ENCODE measurements at places on chromosomes 5 and 9.

DNA sequence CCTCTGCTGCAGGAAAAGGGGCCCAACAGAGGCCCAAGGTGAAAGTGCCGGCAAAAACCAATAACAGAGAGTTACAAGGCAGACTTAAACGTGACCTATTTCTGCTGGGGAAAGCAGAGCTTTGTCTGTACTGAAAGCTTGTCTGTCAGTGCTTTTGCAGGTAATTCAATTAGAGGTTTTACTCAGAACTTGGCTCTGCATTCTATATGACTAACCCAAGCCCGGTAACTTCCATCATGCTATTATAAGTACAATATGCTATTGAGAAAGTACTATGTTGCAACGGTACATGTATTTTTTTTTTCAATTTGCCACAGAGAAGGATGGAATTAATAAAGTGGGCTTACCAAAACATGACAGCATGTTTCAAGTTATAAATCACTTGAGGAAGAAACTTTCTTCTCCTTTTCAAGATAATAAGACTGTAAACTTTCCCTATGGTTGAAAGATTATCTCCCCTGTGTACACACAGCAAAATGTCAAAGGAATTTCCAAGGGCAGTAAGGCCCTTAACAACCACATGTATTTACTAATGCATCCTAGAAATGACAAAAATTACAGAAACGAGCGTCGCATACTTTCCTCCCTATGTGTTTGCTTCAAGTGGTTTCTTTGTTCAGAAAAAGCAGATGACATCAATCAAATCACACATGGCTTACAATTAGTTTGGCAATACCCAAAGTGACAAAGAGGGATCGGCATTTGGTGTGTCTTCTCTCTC lies 282.4 kb downstream of the EFNA5 start:
- no peak for DNase-seq

DNA sequence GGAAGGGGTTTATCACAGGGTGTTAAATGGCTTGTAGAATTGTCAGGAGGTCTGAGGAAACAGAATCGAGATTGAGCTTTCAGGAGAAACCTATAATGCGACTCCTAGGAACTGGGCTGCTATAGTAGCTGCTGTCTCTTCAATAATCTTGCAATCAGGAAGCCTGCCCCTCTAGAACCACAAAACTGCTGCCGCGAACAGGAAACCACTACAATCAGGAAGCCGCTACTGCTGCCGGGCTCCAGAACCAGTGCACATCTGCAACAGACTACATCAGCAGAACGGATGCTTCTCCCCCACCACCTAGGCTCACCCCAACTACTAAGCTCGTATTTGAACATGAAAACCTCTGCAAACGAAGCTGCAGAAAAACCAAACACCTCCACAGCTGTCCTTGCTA lies 31.6 kb downstream of the TNFSF8 start:
- peak; percentile 53 for DNase-seq

DNA sequence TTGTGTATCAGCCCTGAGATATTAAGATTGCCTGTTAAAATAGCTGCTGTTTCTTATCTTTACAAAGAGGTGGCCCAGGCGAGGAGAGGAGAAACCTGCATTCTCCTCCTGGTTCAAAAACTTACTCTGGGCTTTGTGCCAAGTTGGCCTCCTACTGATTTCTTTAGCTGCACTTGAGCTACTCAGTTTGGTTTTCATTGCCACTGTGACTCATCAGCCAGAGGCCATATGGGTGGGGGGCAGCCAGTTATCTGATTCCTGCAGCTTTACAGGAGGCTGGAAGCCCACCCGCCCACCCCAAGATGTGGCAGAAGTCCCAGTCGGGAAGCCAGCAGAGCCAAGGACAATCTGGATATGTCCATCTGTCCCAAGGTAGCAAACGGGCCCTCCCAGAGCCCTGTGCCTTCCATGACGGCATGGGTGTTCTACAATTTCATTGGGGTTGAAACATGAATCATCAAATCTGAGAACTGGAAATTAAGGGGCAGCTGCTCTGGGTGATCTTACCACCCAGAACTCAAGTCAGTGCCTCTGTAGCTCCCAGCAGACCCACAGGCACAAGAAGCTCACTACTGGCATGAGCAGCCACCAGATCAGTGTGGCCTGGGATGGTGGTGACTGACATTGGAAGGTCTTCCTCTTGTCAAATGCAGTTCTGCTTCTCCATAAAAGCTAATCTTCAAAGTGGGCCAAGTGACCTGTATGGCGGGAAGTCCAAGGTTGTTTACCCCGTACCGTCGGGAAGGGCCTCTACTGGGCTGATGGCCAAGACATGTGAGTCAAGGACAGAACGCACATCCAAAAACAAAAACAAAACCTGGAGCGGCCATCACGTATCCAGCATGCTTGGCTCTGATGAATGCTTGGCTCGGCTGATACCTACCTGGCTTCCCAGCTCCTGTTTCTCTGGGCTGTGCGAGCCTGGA lies 15.6 kb downstream of the FCN2 start:
- DNase-seq = no peak

DNA sequence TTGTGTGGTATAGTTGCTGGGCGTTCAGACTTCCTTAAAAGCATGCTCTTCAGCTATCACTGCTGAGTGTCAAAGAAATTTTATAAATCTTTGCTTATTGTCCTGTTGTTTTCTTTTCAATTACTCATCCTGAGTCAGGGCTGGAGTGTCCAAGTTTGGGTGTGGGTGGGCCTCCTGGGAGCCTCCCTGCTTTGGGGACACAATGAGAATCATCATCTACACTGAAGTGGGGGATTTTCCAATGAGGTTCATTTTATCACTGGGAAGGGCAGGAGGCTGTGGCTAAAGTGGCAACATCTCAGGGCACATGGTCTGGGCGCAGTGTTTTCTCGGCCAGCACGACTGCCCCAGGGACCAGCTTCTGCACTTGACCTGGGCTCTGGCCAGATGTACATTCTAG lies 19.5 kb downstream of the GFPT2 start:
- no peak for DNase-seq

DNA sequence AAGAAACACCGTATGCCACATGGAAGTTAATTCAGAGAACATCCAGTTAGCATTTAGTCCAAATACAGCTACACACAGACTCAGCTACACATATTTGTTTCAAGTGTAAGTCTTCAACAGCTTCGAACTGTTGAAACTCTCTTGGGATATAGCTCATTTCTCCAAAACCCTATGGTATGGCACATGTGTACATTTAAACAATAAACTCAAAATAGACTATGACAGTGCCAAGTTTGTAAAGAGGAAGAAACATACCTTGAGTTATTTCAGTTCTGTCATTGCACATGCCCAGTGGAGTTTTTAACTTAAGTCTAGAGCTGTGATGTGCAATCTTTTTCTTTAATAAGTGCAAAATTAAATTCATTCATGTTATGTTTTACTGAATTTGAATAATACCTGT lies 155.1 kb upstream of the RAI14 start:
- no peak for DNase-seq

DNA sequence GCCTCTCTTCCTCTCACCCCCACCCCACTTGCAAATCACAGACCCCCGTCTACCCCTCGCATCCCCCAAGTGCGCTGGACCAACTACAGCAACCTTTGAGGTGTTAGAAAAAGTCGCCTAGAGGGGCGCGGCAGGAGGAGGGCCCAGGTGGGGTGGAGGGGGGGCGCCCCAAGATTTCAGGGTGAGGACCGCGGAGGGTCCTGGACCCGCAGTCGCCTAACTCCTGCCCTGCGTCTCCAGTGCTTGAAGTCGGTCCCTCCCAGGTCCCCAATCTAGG lies 379 bp upstream of the EGFLAM start:
- no peak for DNase-seq

GRCh38 chr5:175749591-175749990 lies 91.7 kb downstream of the HRH2 start:
- no peak for DNase-seq

GRCh38 chr5:127943061-127943371 lies 140.6 kb upstream of the SLC12A2 start:
- no peak for DNase-seq

DNA sequence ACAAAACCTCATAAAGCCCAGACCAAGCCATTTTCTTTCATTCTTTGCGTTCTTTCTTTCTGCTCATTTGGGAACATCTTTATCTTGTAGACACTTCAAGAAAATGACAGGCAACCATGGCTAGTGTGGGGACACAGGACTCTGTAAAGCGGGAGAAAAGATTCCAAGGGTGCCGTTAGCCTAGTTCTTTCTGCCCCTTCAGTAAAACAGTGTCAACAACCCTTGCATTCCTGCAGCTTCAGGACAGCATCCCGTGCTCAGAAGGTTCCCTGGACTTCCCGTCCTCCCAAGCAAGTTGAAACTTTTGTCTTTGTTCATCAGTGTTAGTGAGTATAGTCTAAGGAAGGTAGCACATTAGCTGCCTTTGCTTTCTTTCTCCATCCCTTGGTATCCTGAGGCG lies 41.9 kb downstream of the TAS2R1 start:
- no peak for DNase-seq

DNA sequence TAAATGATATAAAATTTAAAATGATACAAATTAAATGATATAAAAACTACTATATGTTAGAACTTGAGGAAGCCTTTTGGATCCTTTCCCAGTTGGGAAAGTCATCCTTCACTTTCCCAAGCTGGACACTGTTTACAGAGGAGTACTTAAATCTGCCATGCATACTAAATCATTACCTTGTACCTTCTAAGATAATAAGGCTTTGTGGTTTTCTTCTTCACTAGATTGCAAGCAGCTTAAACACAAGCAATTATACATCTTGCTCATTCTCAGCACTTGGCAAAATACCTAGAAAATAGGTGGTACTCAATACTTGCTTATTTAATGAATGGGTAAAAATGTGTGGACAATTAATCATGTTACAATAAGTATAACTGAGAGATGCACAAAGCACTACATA lies 666.8 kb downstream of the PTPRD start:
- no peak for DNase-seq

DNA sequence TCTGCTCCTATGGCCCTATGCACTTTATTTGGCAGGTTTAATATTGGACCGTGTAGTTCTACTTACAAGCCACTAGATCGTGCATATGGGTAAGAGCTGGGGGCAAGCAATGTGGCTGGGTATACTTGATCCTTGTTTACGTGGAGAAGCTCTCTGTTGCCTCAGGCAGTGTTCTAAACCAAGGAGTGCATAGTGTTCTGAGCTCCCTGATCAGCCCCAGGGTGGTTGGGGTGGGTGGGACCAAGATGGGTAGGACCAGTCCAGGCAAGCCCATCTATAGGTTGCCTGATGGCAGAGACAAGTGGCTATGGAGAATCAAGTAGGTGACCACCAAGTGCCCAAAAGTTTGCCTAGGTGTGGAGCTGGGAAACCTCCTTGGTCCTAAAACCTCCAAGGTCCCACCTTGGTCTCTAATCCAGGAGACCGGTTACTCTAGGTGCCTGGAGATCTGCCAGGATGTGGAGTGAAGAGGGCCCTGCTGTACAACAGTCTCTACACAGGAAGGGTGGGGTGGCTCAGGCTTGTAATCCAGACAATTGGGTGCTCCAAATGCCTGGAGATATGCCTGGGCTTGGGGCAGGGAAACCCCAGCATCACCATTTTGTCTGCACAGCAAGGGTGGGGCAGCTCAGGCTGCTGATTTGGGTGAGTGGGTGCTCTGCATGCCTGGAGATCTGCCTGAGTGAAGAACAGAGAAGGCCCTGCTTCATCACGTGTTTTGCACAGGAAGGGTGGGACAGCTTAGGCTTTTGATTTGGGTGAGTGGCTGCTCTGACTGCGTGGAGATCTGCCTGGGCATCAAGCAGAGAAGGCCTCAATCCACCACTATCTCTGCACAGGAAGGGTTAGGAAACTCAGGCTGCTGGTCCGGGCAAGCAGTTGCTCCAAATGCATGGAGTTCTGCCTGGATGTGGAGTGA lies 659.8 kb downstream of the TLE4 start:
- no peak for DNase-seq

DNA sequence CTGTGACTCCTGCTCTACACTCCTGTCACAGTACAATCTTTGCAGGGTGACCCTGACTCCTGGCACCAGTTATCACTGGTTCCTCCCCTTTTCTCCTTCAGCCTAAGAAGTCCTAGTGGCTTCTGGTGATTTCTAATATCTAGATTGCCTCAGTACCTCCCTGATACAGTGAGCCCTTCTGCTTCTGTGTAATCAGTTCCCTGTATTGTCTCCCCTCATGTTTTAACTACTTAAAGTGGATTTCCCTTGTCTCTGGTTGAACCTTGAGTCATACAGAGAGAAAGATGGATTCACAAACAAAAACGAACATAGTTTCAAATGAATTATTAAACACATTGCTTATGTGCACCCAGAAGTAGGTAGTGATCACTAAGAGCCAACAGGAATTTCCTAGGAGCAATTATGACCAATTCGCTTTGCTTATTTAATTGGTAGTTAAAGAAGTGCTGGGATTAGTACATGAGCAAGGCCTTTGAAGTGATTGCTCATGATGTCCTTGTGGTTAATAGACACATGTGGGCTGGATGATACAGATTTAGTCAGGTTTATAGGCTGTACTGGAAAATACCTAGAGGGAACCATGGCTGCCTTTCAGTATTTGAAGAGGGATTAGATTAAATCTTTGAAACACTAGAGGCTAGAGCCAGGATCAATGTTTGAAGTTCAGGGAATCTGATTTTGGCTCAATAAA lies 145.8 kb upstream of the MEF2C start:
- DNase-seq = no peak

All from stimulated activated CD4-positive, alpha-beta T cell treated with anti-CD3 and anti-CD28 coated beads, Interleukin-1b, Interleukin-23, amount 100 ng/mL, for 1 hour (primary cell).